Stimulated activated CD4-positive, alpha-beta T cell treated with anti-CD3 and anti-CD28 coated beads, Interleukin-4, amount 100 ng/mL, for 4 hours (primary cell): ENCODE measurements at places on chromosomes 6 and 20.
A peak's percentile ranks its signal among the peaks of the same experiment; 100 is the strongest.

DNA sequence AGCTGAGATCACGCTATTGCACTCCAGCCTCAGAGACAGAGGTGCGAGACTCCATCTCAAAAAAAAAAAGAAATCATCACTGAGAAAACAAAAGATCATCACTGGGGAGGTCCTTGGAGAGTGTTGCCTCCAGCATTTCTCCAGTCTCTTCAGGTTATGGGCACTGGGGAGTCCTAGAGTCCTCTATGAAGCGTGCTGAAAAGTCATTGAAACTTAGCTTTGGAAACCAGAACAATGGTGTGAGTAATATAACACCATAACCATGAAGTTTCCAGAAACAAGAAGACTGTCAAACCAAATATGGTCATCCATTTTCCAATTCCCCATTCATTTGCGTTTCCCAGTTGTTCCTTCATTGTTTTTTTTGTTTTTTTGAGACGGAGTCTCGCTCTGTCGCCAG lies 13.7 kb downstream of the ARMC12 start:
- no peak for DNase-seq

- DNase-seq, result no peak
These were observed 30.3 kb downstream of the WDR27 start for GRCh38 chr6:169671563-169671962.

DNA sequence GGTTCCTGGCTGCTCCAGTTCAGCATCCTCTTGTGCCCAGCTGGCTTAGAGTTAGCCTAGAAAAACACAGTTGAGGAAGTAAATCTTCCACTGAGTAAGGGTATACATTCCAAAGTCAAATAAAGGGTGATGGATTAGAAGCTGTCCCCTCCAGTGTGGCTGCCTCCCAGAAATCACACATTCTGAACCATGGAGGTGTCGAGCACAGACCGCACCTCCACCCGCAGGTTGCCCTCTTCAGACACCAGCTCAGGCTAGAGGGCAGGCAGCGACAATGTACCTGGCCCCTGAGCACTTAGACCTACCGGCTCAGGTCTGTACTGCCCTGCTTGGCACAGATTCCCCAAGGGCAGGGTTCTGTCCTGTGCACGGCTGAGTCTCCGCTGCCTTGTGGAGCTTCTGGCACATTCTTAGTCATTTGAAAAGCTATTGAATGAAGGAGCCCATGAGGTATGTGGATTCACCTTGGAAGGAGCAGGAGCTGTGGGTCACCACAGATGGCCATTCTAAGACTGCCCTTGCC lies 118.1 kb downstream of the FAM120B start:
- no peak for DNase-seq

GRCh38 chr6:22921828-22922227 lies 352.5 kb downstream of the HDGFL1 start:
- no peak for DNase-seq

DNA sequence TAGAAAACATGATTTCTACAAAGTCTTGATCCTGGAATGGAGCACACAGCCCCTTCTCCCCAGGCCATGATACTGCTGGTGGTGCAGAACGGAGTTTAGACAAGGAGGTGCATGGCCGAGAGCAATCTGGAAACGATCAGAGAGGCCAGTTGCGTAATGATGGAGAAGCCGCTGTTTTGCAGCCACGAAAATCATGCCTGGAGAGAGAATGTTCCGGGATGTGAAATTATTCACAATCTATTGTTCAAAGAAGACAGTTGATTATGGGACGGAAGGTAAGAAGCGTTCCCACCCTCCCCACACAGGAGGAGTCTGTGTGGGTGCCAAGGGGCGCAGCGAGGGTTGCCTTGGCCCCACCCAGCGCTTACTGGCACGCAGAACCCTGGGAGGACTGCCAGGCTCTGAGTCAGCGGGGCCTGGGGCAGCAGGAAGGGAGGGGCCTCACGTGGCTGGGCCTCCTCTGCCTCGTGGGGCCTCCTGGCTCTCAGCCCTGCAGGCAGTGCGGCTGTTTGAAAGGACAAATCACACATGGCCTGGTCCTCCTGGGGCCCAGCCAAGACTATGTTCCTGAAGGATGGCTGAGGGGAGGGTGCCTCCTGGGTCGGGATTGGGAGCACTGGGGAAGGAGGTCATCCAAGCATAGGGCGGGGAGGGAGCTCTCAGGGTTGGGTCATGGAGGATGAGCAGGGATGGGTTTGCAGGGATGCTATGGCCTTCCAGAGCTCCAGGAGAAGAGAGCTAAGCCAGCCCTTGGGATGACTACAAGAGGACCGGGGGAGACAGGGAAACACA lies 8.7 kb upstream of the AP5S1 start:
- peak; percentile 91 for DNase-seq

DNA sequence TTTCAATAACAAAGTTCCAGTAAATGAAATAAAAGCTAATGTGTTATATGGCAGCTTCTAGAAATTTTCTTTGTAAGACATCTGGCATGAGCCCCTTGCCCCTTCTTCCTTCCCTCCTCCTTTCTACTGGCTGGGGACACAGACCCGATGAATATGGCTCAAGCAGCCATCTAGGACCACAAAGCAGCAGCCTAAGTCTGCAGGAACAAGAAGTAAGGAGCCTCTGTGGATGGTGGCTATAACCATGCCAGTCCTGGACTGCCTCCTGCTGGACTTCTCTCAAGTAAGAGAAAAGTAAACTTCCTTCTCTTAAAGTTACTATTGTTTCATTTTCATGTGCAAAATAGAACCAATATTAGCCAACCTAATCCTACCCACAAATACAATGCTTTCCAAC lies 114.9 kb upstream of the DST start:
- DNase-seq, result no peak

DNA sequence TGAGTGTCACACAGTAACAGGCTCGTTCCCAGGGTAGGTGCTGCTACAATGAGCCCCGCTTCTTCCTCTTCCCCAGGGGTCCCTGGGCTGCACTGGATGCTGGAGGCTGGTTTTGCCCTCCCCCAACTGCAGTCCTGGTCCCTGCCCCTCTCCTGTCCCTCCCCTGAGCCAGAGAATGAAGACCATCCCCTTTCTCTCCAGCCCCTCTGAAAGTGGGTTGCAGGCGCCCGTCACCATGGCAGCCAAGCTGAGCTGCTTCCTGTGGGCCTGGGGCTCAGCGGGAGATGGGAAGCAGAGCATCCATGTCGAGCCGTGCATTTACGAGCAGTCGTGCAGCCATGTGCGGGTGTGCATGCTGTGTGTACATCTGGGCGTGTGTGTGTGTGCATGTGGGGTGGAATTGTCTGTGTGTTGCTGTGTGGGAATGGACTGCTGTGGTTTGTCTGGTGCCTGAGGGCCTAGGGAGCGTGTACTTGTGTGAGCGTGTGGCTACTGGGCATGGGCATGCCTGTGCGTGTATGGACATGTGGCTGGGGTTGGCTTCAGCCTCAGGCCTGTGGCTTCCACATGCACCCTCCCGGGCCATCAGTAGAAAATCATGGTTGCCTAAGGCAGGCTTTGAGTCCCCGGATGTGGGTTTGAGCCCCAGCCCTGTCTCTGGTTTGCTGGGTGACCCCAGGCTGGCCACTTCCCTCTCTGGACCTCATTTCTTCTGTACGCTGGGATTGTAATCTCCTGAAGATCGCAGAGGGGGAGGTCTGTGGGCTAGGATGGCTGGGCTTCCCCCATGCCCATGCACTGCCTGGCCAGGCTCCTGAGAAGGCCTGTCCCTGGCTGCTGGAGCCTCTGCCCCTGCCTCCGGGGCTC lies 48.8 kb downstream of the SRC start:
- no peak for DNase-seq

- no peak for DNase-seq
These were observed 44.7 kb downstream of the TNFAIP3 start for GRCh38 chr6:137911675-137912191.

DNA sequence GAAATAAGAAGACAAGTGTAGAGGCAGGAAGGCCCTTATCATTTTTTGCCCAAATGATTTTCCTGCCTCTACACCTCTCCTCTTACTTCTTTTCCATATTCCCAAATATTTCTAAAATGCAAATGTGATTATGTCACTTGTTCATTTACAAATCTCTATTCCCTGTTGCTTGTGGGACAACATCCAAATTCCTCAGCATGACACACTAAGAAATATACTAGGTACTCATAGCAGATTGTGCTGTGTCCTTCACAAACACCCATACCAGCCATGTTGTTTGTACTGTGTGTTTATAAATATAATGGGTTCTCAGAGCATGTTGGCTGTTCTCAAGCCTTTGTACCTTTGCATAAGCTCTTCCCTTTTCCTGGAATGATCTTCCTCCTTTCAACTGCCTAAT lies 17.7 kb upstream of the FYN start:
- no peak for DNase-seq

- no peak for DNase-seq
These were observed 49.4 kb upstream of the TOP1 start for GRCh38 chr20:40979247-40979646.

- DNase-seq, result no peak
These were observed 598.3 kb downstream of the PKHD1 start for GRCh38 chr6:51489133-51489532.

- DNase-seq, result peak; percentile 62
These were observed 8.5 kb downstream of the TPD52L2 start for GRCh38 chr20:63873477-63873971.

DNA sequence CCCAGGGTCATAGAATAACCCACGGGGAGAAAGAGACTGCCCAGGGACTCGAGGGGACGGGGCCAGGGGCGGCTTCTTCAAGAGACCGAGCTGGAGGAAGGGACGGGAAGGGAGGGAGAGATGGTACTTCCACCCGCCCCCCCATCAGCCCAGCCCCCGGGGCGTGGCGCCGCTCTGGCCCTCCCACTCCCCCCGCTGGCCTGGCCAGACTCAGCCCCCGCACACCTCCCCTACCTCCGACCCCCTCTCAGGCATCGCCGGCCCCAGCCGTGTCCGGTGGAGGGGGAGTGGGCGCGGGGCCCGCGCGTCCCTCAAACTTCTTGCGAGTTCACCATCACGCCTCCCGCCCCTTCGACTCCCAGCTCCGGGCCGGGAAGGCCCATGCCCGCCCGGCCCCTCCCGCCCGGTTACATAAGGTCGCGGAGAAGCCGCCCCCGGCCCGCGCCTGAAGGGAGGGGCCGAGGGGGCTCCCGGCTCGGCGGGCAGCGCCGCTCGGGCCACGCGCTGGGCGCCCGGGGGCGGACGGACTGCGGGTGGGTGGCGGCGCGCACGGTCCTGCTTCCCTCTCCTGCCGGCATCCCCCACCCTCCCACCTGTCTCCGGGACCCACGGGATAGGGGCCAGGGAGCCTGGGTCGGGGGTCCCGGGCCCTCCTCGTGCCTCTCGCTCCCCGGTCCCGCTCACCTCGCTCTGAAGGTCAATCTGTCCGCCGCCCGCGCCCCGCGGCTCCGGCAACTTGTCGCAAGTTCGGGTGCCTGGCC lies 562 bp downstream of the TFEB start:
- DNase-seq, result peak; percentile 66
